ENCODE measurements at places on chromosomes 12 and 14.
A peak's percentile ranks its signal among the peaks of the same experiment; 100 is the strongest.

- no peak for DNase-seq
These were observed 454.1 kb downstream of the PCNX1 start for GRCh38 chr14:71361336-71361735.

- no peak for DNase-seq
These were observed 16.8 kb upstream of the NFYB start for GRCh38 chr12:104154806-104155205.

GRCh38 chr14:23137813-23138535 is 18.9 kb upstream of the CEBPE start:
- no peak for DNase-seq

DNA sequence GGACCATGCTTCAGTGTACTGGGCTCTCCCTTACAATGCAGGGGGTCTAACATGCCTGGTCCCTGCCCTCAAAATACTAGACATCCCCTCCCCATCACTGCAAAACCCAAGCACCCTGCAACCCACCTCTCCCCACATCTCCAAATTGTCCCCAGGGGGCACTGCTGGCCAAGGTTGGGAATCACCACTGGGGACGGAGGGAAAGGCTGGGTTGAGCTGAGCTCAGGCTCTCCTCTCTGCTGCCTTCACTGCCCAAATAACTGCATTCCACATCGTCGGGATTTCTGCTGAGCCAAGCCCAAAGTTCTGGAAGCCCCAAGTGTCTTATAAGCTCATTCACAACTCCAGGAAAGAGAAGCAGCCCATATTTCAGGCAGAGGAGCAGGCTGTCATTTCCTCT is 69.6 kb downstream of the NT5DC3 start:
- no peak for DNase-seq

DNA sequence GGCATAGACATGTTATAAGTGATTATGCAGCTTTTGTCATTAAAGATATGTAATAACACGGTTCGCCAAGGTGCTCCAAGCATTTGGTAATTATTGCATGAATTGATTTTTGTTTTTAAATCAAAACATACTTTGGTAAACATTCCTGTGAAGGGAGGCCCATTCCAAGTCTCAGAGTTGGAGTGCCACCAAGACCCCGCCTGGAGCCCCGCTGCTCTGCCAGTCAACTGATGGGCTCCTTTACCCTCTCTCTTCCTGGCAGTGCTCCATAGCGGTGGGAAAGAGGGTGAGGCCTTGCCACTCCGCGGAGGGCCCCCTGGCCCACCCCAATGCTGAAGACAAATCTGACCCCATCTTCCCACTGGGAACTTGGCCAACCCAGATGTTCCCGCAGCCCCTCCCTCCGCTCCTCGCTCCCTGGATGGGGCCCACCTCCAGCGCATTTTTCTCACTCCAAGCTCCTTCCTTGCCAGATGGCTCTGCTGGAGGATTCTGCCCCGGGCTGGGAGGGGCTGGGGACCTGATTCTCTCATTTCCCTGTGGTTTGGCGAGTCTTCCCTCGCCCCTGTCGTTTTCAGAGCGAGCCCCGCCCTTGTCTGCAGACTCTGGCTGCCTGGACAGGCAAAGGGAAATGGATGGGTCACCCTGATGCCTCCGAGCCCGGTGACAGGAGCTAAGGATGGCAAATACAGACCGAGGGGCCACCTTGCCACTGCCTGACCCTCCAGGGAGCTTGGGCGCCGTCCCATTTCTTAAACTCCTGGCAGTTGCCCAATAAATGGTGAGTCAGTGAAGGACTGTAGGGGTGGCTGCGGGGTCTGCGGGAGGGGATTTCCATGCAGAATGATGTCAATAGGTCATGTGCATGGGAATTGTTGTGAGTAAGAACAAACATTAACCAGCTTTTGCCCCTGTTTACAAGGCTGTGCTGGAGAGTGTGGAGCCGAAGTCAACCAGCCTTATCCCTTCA is 9.2 kb upstream of the PAPLN start:
- no peak for DNase-seq

- DNase-seq: no peak
These were observed 364.5 kb downstream of the PAWR start for GRCh38 chr12:79326222-79326621.

DNA sequence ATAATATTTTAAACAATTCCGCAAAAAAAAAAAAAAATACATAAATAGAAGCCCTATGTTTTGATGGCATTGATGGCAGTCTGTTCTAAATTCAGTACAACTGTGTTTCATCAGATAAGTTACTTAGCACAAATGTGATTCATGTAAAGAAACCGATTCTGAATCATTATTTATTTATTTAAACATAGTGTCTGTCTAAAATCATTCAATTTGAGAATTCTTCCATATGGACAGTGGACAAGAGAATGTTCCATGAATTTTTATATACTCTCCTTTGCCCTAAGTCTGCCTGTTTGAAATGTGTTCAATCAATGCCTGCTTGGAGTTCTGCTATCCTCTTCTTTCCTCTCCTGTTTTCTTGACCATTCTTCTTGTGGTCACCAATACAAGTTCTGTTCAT is 126.5 kb downstream of the PDE3A start:
- DNase-seq: no peak

DNA sequence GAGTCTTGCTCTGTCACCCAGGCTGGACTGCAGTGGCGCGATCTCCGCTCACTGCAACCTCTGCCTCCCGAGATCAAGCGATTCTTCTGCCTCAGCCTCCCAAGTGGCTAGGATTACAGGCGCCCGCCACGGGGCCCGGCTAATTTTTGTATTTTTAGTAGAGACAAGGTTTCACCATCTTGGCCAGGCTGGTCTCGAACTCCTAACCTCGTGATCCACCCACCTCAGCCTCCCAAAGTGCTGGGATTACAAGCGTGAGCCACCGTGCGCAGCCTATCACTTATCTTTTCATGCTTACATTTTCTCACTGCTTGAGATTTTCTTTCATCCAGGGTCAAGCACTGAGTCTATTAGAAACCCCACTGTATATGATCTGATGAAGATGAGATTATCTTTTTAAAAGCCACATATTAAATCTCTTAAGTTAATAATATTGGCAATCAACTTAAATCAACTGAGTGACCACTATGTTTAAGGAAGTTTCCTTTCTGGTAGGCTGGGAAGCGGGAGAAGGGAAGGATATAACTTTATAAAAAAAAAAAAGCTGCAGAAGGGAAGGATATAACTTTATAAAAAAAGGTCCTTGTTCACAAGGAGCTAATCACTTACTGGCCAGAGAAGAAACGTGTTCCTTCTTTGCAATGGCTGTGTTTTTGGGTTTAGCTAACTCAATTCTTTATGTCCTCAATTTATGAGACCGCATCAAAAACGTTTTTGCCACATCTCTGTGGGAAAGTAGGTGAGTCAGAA is 1.3 kb upstream of the MDM2 start:
- no peak for DNase-seq

DNA sequence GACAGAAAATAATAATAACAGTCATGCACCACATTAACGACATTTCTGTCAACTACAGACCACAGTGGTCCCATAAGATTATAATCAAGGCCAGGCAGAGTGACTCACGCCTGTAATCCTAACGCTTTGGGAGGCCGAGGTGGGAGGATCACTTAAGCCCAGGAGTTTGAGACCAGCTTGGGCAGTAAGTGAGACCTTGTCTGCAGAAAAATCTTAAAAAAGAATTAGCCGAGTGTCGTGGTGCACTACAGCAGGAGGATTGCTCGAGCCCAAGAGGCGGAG is 8.6 kb downstream of the NAB2 start:
- no peak for DNase-seq

- DNase-seq: peak; percentile 43
These were observed 23.6 kb downstream of the RASSF3 start for GRCh38 chr12:64633940-64634337.

GRCh38 chr12:75884465-75884985 is 147.1 kb downstream of the PHLDA1 start:
- DNase-seq: no peak

DNA sequence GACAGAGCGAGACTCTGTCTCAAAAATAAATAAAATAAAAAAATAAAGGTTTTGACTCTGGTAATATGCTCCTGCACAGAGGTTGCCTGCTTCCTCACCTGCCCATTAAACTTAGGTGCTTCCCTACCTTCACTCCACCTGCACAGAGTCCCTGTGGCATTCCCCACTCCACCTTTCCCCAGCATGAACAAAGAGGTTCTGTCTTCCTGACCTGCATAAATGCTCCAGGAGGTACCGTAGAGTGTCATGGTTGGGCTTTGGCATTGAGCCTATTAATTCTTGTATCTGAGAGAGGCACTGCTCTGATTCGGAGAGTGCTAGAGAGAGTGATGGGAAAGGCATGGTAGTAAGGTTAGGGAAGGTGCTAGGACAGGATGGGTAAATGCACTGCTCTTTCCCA is 6.3 kb downstream of the ARHGAP9 start:
- DNase-seq: no peak

DNA sequence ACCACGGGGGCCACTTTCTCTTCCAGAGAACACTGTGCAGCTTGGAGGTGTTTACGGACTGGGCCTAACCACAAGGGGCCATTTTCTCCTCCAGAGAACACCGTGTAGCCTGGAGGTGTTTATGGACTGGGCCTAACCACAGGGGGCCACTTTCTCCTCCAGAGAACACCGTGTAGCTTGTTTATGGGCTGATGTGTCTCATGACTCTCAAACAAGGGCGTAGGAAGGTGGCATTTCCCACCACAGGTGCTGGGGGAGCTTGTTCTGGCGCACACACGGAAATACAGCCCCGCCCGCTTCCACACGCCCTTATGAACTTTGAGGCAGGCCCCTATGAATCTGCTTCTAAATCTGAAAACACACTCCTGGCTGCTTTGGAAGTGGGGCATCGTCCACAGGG is 174.6 kb upstream of the SFSWAP start:
- no peak for DNase-seq

DNA sequence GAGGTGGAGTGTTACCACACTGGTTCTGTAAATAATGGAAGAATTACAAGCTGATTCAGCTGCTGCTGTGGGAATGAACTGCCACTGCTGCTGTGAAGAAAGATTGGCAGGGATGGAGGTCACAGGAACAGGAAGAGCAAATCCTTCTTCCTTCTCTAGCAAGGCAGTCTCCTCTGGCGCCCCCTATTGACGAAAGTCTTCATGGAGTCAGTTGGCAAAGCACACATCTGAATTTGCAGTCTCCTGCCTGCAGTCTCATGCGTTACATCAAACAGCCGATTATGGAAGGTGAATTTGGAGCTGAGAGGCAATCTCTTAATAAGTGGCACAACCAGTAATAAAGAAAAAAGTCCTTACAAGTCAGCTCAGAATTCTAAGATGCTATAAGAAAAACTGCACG is 106.0 kb upstream of the TMTC1 start:
- no peak for DNase-seq

GRCh38 chr12:130334937-130335336 is 2.8 kb upstream of the PIWIL1 start:
- DNase-seq: no peak

- DNase-seq: no peak
These were observed 37.9 kb downstream of the AKAP6 start for GRCh38 chr14:32366986-32367385.

DNA sequence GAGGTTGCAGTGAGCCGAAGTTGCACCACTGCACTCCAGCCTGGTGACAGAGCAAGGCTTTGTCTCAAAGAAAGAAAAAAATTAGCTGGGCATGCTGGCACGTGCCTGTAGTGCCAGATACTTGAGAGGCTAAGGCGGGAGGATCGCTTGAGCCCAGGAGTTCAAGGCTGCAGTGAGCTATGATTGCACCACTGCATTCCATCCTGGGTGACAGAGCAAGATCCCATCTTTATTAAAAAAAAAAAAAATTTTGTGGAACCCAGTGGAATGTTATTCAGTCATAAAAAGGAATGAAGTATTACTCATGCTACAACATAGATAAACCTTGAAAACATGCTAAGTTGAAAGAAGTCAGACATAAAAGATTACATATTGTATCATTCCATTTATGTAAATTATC is 8.3 kb upstream of the ERBB3 start:
- DNase-seq: no peak

- no peak for DNase-seq
These were observed 37.9 kb upstream of the GALNT9 start for GRCh38 chr12:132367071-132367851.

- no peak for DNase-seq
These were observed 15.2 kb upstream of the ACTR6 start for GRCh38 chr12:100185361-100185894.

DNA sequence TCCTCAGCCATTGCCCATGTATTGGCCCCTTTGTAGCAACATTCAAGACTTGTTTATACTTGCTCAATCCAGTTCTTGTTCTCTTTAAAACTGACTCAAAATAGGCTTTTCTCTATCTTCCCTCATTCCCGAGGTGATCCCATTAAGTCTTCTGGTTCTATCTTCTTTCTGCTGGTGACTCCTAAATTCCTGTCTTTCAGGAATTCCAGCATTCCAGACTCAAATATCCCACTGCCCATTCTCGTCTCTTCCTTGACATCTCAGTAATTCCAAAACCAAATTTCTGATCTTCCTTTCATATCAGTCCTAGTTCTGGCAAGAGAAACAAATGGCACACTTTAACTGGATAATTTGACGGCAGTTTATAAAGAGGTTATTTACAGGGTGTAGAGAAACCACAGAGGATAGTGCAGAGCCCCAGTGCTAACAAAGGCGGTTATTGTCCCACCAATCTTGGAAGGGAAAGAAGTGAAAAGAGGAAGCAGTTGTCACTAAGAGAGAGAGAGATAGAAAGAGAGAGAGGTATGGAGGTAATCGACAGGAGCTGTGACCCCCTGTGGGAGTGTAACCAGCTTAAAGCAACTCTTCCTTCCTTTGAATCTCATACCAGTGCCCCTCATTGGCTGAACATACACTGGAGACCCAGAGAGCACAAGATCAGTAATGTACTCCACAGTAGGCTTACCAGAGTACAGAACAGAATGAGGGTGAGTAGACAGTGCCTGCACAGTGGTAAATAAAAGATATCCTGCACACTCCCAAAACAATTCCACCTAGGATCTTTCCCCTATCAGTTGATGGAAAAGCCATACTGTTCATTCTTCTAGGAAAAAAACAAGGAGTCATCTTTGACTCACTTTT is 177.6 kb upstream of the LMNTD1 start:
- no peak for DNase-seq

DNA sequence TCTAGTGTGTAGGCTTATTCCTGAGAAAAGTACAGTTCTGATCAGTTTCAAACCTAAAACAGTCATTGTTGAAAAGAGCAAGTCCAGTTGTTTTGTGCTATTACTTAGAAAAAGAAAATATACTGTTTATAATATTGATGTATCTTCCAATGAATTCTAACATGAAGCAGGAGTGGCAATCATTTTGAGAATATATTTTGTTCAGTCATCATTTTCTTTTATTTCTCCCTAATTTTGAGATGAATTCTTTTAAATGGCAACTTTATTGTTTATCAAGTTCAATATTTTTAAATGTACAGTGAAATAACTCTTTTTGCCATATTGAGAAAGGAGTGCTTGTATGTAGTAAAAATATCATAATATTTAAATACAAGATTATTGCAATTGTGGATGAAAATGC is 862.2 kb upstream of the MDGA2 start:
- DNase-seq: no peak

DNA sequence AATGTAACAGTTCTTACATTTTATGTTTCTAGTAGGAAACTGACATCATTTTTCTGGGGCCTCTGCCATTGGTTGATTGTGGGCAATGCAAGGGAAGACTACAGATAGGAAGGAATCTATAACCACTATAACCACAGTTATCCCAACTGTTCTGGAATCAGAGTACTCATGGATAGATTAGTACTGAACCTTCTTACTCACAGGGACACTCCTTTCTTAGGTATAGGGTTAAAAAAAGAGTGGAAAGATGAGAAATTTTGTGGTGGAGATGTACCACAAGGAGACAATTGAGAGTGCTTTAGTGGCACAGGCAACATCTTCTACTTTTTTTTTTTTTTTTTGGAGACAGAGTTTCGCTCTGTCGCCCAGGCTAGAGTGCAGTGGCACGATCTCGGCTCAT is 21.0 kb downstream of the TMEM116 start:
- no peak for DNase-seq

GRCh38 chr12:118420673-118421072 is 44.3 kb downstream of the SUDS3 start:
- DNase-seq: no peak
